Heart right ventricle (tissue), 16 donors: ENCODE measurements at places on chromosomes 6 and 20.

DNA sequence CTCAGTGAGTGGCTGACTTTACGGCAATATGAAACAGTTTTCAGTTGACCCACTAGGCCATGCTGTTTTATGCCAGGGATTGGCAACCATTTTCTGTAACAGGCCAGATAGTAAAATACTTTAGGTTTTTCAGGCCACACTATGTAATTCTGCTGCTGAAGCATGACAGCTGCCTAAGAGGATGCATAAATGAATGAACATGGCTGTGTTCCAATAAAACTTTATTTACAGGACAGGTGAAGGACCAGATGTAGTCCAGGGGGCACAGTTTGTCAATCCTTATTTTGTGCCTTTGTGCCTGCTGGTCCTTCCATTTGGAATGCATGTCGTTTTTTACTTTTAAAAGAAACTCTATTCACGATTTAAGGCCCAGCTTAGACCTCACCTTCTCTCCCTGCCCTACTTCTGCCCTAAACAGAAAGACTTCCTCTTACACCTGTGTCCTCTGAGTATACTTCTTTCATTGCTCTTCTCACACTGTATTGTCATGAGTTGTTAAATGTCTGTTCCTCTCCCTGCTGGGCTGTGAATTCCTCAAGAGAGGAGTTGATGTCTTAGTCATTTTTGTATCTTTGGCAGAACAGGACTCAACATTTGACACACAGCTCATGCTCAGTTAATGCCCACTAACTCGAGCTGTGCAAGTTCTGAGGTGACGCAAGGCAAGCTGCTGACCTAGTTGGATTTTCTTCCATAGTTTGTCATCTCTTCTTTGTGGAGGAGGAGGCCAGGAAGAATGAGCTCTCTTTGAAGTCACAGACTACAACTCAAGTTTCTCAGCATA is 90.1 kb upstream of the MAP7 start:
- H3K4me3 ChIP-seq, result no peak overlapping the region
- peaks cover 47% of the 10 kb centered on the region for H3K36me3 ChIP-seq
- no peak for DNase-seq
- no peaks in the 10 kb centered on the region for H3K27me3 ChIP-seq
- peaks cover 22% of the 10 kb centered on the region for H3K4me1 ChIP-seq
- no peak overlapping the region for H3K27ac ChIP-seq

GRCh38 chr6:104201557-104201956 is 658.2 kb downstream of the HACE1 start:
- no peaks in the 10 kb centered on the region for H3K27me3 ChIP-seq
- H3K4me1 ChIP-seq, result no peaks in the 10 kb centered on the region
- H3K27ac ChIP-seq, result no peak overlapping the region
- H3K4me3 ChIP-seq, result no peak overlapping the region
- H3K36me3 ChIP-seq, result no peaks in the 10 kb centered on the region

GRCh38 chr6:113871975-113872374 is 14.8 kb downstream of the MARCKS start:
- no peaks in the 10 kb centered on the region for H3K4me1 ChIP-seq
- H3K4me3 ChIP-seq, result no peak overlapping the region
- no peaks in the 10 kb centered on the region for H3K27me3 ChIP-seq
- H3K36me3 ChIP-seq, result no peaks in the 10 kb centered on the region

- H3K27ac ChIP-seq, result no peak overlapping the region
- no peaks in the 10 kb centered on the region for H3K36me3 ChIP-seq
- no peak for DNase-seq
- no peaks in the 10 kb centered on the region for H3K27me3 ChIP-seq
Measured at GRCh38 chr6:170185175-170185978, 105.5 kb downstream of the DLL1 start.

GRCh38 chr20:3896853-3897583 is 7.8 kb downstream of the PANK2 start:
- no peaks in the 10 kb centered on the region for H3K36me3 ChIP-seq
- H3K4me3 ChIP-seq, result no peak overlapping the region
- DNase-seq, result no peak

DNA sequence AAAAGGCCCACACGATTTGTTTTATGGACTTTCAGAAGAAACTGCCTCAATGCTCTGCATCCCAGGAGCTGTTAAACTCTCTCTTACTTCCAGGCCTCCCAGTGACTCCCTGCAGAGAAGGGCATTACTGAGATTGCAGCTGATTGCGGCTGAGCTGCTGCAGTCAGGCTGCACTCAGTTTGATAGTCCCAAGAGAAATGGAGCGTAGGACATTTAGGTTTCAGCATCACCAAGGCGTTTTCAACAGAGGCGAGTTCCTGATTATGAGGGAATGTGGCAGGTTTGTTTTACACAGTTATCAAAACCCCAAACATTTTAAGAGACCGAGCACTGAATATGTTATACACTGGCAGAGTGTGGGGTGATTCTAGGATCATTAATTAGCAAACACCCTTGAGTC is 145.6 kb downstream of the TBX18 start:
- DNase-seq, result no peak
- H3K27me3 ChIP-seq, result no peaks in the 10 kb centered on the region
- no peaks in the 10 kb centered on the region for H3K36me3 ChIP-seq
- H3K27ac ChIP-seq, result peak overlapping the region; percentile 47
- no peak overlapping the region for H3K4me3 ChIP-seq

- no peaks in the 10 kb centered on the region for H3K4me1 ChIP-seq
- DNase-seq, result no peak
- H3K27me3 ChIP-seq, result no peaks in the 10 kb centered on the region
- no peak overlapping the region for H3K4me3 ChIP-seq
Measured at GRCh38 chr6:161111261-161111660, 119.7 kb downstream of the MAP3K4 start.

GRCh38 chr6:122838060-122838780 is 49.2 kb downstream of the SMPDL3A start:
- no peak overlapping the region for H3K4me3 ChIP-seq
- no peaks in the 10 kb centered on the region for H3K36me3 ChIP-seq
- peaks cover 46% of the 10 kb centered on the region for H3K27me3 ChIP-seq
- no peak for DNase-seq
- no peaks in the 10 kb centered on the region for H3K4me1 ChIP-seq

DNA sequence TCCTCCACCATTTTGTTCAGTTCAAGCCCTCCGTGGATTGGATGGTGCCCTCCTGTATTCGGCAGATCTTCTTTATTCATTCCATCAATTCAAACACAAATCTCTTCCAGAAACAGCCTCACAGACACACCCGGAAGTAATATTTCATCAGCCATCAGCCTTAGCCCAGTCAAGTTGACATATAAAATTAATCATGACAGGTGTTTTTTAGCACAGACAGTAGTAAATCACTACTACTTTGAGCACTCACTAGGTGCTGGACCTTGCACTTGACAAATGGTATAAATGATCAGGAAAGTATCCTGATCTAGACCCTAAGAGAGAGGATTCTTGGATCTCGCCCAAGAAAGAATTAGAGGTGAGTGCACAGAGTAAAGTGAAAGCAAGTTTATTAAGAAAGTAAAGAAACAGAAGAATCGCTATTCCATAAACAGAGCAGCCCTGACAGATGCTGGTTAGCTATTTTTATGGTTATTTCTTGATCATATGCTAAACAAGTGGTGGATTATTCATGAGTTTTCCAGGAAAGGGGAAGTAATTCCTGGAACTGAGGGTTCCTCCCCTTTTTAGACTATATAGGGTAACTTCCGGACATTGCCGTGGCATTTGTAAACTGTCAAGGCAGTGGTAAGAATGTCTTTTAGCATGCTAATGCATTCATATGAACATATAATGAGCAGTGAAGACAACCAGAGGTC is 194.6 kb upstream of the LAMP5 start:
- H3K4me1 ChIP-seq, result no peaks in the 10 kb centered on the region
- DNase-seq, result no peak
- no peak overlapping the region for H3K4me3 ChIP-seq
- no peak overlapping the region for H3K27ac ChIP-seq
- no peaks in the 10 kb centered on the region for H3K36me3 ChIP-seq
